ENCODE measurements at places on chromosomes 6 and 20.

DNA sequence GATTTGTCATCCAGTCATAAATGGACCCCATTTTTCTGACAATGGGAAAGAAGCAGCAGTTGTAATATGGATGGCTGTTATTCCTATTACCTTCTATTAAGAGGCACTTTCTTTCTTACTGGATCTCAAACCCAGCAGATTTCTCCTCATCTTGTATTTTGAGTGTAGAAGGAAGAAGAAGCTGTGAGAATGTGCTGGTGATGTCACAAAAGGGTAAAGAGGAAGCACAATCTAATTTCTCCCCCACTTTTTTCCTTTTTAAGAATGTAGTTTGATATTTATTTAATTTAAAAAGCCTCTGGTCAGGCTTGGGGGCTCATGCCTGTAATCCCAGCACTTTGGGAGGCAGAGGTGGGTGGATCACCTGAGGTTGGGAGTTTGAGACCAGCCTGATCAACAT, 100.0 kb upstream of the JARID2 start:
- DNase-seq: no peak

- no peak for DNase-seq
These were observed 112.7 kb downstream of the GJA1 start for GRCh38 chr6:121548131-121548530.

GRCh38 chr6:31168606-31169005, 1.9 kb downstream of the POU5F1 start:
- DNase-seq: no peak

DNA sequence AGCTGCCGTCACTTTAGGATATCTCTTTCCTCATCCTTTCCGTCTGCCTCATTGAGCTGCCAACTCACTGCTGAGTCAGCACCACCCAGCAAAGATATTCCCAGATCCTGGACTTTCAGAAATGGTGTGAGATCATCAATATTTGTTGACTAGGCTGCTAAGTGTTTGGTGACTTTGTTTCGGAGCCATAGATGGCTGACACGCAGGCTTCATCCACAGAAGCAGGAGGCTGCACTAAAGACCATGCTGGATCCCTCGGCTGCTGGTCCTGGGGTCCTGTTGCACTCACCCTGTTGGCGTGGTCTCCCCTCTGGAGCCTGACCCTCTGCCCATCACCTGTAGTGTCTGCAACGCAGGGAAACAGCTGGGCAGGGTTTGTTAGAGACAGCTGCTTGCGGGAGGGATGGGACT, 96.5 kb downstream of the ERMARD start:
- no peak for DNase-seq

- DNase-seq: no peak
These were observed 277.8 kb downstream of the EPM2A start for GRCh38 chr6:145457556-145457955.

DNA sequence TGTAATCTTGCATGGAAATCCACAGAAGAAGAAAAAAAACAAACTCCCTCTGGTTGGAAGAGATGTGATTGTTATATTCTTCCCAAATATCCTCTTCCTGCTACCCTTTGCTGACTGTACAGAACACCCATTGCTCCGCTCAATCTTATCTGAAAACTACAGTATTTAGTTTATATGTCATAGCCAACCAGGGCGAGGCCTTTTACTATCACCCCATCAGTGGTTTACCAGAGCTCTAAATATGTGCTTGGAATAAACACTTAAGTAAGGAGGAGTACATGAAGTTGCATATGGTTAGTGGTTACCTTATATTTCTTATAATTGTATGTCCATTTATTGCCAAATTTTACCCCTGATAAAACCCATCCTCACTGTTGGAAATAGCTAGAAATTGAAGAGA, 12.2 kb downstream of the PRL start:
- DNase-seq: no peak

GRCh38 chr6:41684311-41685180, 46.3 kb downstream of the MDFI start:
- DNase-seq: no peak

DNA sequence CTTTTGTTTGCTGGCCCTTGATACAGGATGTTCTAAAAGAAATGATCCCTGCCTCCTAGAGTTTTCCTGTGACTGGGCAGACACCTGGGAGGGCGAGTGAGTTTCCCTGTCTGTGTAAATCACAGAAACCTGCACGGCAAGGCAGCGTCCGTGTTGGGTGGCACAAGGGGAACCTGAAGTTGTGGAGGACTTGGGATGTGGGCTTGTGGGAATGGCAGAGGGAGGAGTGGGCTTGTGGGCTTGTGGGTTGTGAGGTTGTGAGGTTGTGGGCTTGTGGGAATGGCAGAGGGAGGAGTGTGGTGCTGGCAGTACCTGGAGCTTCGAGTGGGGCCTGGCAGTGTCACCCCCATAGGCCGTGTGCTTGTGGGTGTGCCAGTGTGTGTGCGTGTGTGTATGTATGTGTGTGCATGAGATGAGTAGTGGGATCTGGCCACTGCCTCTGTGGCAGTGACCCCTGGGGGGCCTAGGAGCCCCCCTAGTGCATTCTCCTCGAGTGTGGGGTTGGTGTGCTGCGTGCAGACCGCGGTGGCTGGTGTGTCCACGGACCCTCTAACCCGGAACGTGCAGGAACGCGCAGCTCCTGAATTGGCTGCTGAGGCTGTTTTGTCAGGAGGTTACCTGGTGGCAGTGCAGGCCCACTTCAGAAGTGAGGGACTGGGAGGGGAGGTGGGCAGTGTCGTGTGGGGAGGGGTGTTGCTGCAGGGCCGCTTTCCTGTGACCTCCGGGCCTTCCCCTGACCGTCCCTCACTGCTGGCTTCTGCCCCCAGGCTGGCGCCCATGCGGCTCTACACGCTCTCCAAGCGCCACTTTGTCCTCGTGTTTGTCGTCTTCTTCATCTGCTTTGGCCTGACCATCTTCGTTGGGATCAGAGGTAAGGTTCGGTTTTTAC, 13.0 kb downstream of the TMEM181 start:
- DNase-seq: no peak

DNA sequence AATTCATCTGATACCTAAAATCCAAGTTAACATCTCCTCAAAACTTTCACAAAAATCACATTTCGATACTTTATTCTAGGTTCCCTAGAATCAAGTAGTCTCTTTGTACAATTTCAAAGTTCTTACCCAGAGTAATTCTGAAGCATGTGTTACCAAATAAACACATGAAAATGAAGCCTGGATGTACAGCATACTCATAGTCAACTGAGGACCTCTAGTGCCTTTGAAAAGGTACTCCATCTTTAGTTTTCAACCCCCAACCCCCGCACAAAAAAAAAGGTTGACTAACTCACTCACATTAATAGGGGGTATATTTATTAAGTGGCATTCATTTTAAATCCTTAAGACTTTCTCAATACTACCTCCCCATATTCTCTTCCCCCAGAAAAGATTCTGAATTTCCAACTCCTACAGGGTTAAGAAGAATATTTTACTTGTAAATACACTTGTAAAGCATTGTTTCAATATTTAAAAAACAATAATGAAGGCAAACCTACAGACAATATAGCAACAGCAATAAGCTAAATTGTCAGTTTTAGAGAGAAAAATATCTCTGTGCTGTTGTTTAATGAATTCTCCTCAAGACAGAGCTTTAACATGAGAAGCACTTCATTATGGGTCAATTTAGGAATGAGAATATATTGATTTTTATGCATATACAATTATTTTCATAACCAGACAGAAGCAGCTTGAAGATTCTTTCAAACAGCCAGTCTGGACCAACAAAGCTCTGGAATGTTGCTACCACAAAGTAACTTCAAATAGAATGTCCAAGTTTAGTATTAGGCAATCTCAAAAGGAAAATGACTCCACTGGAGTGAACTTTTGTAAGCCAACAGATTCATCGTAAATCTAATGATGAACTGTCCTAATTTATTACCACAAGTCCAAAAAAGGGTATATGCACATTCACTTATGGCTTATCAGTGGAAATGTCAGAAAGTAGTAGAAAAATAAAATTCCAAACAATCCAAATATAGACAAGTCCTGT, 3.3 kb downstream of the PLN start:
- no peak for DNase-seq

- DNase-seq: no peak
These were observed 3.0 kb upstream of the ABCF1 start for GRCh38 chr6:30568245-30568644.

GRCh38 chr6:13536796-13537526, 37.4 kb upstream of the SIRT5 start:
- DNase-seq: no peak

GRCh38 chr6:50145125-50145524, 95.4 kb upstream of the DEFB112 start:
- no peak for DNase-seq

DNA sequence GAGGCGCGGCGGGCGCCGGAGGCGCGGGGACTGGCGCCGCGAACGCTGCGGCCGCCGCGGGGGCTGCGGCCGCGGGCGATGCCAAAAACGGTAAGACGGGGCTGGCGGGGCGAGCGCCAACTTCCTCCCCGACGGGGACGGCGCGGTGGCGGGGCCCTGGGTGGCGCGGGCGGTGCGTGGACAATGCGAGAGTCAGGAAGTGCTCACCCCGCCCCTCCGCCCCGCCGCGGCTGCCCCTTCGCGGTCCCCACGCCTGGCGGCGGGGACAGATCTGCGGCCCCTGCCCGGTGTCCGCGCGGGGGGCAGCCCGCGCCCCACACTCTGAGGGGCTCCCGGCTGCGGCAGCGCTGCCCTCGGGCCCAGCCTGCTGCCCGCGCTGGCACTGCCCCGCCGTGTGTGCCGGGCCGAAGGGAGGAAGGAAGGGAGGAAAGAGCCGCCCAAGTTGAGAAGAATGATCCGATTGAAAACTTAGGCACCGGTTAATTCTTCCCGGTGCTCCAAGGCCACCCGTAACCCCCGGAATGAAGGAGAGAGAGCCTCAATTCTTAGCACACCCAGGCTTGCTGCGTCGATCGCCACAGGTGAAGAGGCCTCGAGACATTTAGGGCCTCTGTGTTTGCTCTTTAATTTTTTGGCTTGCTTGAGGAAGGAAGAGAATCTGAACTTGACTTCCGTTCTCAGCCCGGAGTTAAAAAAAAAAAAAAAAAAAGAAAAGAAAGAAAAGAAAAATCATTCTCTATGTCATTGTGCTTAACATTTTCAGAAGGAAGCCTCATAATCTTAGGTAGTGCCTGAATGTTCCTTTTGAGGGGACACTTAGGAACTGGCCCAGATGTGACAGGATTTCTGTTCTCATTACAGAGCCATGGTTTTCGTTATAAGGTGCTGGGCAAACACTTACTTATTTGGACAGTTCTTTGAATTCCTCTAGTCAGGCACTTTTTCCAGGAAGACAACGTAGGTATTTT, 982 bp downstream of the HECA start:
- peak; percentile 46 for DNase-seq

GRCh38 chr6:170423814-170424603, 117.5 kb downstream of the FAM120B start:
- no peak for DNase-seq

- no peak for DNase-seq
These were observed 46.9 kb downstream of the BLOC1S5 start for GRCh38 chr6:8017276-8017701.

- no peak for DNase-seq
These were observed 154.9 kb downstream of the OR2B2 start for GRCh38 chr6:27757307-27757706.

DNA sequence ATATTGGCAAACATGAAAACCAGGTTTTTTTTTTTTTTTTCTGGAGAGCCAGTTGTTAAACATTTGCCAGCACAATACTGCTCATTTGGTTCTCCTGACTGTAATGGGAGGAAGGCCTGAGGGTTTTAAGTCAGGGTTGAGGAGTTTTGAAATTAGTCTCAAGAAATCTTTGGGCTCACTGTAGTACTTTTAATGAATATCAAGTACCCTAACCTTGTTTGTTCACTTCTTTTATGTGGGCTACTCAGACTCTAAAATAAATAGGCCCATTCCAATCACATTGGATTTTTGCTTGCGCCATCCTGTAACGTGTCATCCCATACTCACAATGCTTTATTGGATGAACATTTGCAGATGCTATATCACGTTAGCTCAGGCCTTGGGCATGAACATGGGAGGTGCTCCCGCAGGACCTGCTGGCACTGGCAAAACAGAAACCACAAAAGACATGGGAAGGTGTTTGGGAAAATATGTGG, 146.9 kb downstream of the DNAH8 start:
- DNase-seq: no peak

DNA sequence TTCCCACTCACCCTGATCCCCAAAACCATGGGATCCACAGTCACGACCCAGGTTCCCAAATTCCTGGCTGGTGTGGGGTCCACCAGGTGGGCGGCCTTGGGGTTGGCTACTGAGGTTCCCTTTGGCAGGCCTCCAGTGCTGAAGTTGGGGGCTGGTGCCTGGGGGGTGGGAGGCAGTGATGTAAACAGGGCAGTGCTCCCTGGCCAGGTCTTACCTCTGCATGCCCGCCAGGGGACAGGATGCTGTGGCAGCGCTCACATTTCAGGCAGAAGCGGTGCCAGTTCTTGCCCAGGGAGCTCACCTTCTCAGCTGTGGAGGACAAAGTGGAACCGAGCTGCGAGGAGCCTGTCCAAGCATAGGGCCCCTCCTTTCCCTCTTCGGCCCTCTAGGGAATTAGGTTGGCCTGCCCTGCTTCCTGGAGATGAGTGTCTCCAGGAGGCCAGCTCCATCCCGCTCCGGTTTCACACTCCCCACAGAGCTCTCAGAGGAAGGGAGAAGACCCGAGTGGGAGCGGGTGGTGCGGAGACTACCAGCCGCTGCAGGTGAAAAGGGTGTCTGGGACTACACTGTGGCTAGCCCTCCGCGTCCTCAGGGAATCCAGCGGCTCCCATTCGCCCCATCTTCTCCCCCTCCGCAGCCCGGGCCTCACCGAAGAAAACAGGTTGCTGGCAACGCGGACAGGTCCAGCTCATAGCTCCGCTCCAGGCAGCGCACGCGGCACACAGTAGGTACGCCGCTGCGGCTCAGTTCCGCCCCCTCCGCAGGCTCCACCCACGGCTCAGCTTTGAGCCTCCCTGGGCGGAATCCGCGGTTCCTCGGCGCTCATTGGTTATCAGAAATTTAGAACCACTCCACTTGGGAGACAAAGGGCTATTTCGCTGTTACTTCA, at the start of gene CRIP3:
TSS of gene CRIP3 (minus strand) at position 726 of the 889 bp plus-strand sequence. CDS start at position 692, 34 bp downstream.
- peak; percentile 52 for DNase-seq
